Amniotic epithelial cell (primary cell): ENCODE measurements at places on chromosomes 4 and X.

DNA sequence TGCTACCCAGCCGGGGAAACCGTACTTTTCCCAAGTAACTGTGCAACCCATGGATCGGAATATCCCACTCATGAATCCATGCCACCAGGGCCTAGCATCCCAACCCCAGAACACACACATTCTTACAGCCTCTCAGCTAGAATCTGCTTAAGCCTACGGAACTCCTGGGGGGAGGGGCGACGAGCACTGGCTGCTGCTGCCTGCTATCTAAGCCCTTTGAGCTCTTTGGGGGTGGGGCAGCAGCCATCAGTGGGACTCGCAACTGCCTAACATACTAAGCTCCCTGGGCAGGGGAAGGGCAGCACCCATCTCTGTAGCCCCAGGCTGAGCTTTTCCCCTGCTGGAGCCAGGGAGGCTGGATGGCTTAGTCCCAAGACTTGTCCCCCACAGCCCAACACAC, 28.6 kb downstream of the NUDT10 start:
- DNase-seq = no peak

GRCh38 chr4:25297528-25298242, 14.9 kb upstream of the ZCCHC4 start:
- no peak for DNase-seq

DNA sequence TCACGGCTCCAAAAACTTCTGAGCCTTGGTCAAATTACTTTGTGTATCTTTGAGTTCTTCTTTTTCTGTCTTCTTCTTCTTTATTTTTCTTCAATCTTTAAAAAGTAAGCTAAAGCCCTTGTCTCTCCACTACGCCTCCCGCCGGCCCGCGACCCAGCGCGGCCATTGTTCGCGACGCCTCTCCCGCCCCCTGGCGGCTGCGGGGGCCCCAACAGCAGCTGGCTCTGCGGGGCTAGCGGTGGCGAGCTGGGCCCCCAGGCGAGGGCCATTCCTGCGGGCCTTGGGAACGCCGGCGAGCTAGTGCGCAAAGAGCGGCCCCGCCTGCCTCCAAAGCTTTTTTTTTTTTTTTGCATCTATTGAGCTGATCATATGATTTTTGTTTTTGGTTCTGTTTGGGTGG, 119.1 kb downstream of the TGIF2LX start:
- DNase-seq = no peak

DNA sequence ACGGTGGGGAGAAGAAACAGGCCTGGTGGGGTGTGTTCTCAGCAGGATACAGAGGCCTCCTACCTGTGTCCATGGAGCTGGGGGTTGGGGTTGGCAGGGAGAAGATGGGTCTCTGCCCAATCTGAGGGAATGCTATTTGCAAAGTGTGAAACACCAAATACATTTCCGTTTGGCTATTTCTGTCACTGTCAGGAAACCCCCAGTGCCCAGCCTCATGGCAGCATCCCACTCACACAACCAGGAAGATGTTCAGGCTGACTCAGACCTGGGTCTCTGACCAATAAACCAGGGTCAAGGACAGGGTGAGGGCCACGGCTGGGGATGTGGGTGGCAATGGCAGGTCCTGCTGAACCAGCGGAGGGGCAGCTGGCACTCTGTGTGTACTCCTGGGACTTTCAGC, 41.3 kb downstream of the BCOR start:
- DNase-seq = no peak

GRCh38 chrX:23332101-23332887, 2.4 kb upstream of the PTCHD1 start:
- DNase-seq = no peak

GRCh38 chr4:142236268-142236667, 599.9 kb downstream of the IL15 start:
- no peak for DNase-seq

- DNase-seq = no peak
Observed at GRCh38 chrX:112094729-112095128, 12.2 kb upstream of the TRPC5 start.
